ENCODE measurements at places on chromosomes 1 and 21.
A peak's percentile ranks its signal among the peaks of the same experiment; 100 is the strongest.

DNA sequence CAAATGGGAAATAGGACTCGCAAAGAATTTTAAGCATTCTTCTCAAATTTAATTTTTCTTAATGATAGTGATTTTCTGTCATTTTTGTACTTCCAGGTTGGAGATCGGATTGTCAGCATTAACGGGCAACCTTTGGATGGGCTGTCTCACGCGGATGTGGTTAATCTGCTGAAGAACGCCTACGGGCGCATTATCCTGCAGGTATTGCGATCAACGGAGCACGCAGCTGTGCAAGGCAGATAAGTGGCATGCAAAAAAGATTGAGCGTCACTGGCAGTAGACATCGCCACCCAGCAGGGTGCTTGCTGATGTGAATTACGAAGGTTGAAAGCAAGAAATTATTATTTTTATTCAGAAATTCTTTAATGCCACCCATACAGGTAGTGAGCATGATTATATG, 65.9 kb upstream of the L1TD1 start:
- DNase-seq: no peak

- no peak for DNase-seq
These were observed 160.8 kb upstream of the SAMSN1 start for GRCh38 chr21:14706712-14707510.

- DNase-seq: peak; percentile 86
These were observed 70.6 kb upstream of the GCLM start for GRCh38 chr1:93979718-93980319.

DNA sequence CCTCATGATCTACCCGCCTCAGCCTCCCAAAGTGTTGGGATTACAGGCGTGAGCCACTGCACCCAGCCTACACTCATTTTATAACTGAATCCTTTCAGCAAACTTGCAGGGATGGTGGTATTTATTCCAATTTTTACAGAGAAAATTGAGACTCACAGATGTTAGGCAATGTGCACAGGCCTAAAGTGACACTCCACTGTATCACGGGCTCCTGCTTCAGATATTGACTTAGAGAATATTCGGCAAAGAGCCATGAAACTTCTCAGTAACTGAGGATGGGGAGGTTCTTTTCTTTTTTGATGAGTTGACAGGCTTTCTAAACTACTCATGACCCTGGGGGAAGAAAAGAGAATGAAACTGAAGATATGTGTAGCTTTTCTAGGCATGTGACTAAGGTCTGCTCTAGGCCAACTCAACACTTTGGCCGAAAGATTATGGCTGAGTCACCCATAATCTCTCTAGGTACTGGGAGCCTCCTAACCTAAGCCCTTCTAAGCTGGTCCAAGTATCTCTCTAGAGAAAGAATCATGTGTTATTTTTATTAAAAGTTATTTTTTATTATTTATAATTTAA, 19.9 kb upstream of the PTCH2 start:
- no peak for DNase-seq

- no peak for DNase-seq
These were observed 487.5 kb upstream of the CHRM3 start for GRCh38 chr1:238898856-238899255.

- DNase-seq: peak; percentile 95
These were observed 27.7 kb downstream of the PKP1 start for GRCh38 chr1:201310986-201311355.

- peak; percentile 66 for DNase-seq
These were observed 21.8 kb downstream of the SLC27A3 start for GRCh38 chr1:153796786-153797659.

GRCh38 chr1:162204129-162204822, 134.8 kb downstream of the NOS1AP start:
- DNase-seq: no peak

- no peak for DNase-seq
These were observed 75.2 kb downstream of the PAX7 start for GRCh38 chr1:18705811-18706210.

GRCh38 chr1:2474933-2475371, 1.1 kb upstream of the PLCH2 start:
- DNase-seq: no peak

Measured in NCI-H1092 treated with DMSO at 0.1 percent for 48 hours (cell line).